ENCODE measurements at places on chromosomes 11 and 22.
A peak's percentile ranks its signal among the peaks of the same experiment; 100 is the strongest.

GRCh38 chr11:33935461-33936456, 43.9 kb upstream of the LMO2 start:
- DNase-seq = no peak

GRCh38 chr11:10274726-10275125, 19.3 kb downstream of the SBF2 start:
- no peak for DNase-seq

DNA sequence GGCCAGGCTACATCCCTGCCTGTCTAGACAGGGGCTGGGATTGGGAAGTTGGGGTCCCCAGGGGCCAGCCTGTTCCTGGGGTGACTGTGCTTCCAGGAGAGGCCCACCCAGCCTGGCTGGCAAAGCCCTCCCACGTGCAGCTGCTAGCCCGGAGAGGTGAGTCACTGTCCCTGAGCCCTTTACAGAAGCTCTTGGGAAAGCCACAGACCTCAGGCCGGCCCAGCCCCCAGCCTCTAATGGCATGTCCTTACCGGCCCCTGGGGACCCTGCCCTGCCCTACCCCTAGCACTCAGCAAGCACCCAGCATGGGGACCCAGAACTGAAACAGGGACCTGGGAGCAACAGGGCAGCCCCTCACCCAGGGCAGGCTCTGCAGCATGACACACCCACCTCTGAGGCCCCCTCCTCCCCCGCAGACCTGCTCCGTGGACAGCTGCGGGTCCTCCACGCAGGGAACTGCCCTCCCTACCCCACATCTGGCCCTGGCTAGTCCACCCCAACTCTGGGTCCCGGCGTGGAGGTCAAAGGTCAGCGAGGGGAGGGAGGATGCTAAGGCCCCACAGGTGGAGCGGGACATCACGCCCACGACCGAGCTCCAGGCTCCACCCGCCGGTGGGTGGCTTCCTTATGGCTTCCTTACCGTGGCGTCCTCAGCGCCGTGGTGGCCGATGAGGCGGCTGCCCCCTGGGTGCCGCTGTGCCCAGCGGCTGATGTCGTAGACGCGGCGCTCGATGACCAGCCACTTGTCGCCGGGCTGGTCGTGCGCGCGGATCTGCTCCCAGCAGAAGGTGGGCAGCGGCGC, 615 bp downstream of the FADS3 start:
- DNase-seq = no peak

DNA sequence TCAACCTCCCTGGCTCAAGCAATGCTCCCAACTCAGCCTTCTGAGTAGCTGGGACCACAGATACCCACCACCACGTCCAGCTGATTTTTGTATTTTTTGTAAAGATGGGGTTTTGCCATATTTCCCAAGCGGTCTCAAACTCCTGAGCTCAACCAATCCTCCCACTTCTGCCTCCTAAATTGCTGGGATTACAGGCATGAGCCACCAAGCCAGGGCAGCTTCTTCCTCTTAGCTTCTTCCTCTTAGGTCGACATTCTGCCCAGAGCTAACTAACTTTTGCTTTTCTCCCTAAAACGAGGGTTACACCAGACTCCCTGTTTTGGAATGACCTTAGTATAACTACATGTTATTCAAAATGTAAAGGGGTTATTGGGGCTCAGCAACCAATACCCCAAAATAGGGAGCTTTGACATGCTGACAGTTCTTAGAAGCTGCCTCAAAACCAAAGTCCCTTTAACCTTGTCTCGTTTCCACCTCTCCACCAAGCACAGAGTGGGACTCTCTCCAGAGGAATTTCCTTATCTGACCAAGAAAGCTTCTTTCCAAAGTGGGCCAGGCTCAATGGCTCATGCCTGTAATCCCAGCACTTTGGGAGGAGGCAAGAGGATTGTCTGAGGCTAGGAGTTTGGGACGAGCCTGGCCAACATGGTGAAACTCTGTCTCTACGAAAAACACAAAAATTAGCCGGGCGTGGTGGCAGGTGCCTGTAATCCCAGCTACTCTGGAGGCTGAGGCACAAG, 7.0 kb downstream of the HPS5 start:
- DNase-seq = no peak

DNA sequence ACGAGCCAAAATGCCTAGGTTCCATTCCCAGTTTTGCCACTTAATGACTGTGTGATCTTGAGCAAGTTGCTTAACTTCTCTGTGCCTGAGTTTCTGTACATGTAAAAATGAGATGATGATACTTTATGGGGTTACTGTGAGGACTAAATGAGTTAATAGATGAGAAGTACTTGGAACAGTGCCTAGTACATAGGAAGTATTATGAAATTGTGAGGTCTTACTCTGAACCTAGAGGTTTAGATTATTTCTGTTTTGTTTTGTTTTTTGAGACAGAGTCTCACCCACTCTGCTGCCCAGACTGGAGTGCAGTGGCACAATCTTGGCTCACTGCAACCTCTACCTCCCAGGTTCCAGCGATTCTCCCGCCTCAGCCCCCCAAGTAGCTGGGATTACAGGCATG, 227.0 kb upstream of the POU2AF2 start:
- no peak for DNase-seq

DNA sequence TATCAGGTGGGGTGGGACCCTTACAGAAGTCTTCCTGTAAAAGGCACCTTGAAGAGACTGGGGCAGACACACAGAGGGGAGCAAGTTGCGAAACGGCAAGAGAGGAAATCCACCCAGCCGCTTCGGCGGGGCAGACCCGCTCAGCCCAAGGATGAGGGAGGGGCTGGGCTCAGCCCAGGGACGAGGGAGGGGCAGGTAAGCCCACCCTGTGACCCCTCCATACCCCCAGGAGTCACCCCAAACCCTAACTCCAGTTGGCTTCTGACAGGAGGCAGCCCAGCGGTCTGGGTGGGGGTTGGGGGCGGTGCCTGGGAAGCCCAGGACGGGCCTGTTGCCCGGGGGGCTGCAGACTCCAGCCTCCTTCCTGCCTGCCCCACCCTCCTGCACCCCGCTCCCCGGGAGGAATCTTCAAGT, 965 bp downstream of the OSBPL5 start:
- peak; percentile 52 for DNase-seq

DNA sequence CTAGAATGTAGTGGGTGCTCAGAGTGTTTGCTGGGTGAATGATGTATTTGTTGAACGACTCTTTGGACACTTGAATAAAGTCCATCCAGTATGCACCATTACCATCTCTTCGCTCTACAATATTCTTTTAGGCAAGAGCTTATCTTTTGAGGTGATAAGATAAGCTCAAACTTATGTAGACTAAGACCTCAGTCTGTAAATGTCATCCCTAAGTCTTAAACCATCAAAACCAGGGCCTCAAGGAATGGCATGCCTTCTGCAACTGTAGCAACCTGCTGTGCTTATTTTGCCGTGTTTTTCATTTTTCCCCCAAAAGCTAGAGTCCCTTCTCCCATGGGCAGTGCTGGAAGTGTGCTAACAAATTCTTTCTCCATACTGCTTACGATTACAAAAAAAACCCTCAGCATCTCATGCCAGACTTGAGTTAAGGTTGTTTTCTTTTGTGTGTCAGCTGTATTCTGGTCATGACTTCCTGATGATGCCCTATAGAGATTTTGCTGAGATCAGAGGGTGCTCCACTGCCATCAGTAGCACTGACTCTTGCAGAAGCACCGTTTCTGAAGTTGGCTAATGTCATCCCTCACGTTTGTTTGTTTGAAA, 27.8 kb downstream of the LIMK2 start:
- no peak for DNase-seq

DNA sequence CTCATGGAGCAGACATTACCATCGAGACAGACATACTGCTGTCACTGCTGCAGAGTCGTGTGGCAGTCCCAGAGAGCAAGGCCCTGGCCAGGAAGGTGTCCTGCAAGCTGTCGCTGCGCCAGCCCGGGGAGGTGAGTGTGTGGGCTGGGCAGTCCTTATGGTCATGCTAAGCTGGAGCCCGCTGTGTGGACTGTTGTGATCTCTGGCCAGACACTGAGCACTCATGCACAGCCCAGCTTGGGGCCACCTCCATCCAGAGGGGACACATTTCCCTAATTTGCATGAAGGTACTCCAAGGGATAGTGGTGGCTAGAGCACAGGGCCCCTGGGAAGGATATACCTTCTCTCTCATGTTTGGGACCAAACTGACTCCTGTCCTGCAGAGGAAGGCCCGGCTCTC, 9.6 kb downstream of the ANKK1 start:
- DNase-seq = no peak

Data from left hindlimb (tissue), 1 donor.